CD4-positive, alpha-beta T cell treated with Interferon gamma for 1 hour (primary cell): ENCODE measurements at places on chromosomes 13 and 19.

DNA sequence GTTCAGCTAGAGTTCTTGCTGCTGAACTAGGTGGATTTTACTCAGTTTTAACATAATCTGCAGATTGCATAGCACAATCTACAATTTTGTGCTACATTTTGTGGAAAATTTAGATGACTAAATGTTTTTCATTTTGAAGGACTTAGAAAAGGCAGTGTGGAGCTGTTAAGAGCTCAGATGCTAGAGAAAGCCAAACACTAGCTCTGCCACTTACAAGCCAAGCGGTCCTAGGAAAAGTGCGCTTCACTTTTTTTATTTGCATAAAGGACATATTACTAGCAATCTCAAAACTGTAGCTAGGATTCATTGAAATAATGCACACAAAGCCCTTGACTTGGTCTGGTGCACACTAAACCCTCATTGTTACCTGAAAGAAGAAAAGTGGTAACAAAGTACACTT lies 8.1 kb upstream of the CSNK1A1L start:
- no peak for DNase-seq

GRCh38 chr19:15508035-15508710 lies at the start of gene CYP4F22:
Gene CYP4F22, plus strand, starts transcription at chr19:15508525. Its CDS starts 16,812 bp downstream, at chr19:15525337.
- DNase-seq = no peak

DNA sequence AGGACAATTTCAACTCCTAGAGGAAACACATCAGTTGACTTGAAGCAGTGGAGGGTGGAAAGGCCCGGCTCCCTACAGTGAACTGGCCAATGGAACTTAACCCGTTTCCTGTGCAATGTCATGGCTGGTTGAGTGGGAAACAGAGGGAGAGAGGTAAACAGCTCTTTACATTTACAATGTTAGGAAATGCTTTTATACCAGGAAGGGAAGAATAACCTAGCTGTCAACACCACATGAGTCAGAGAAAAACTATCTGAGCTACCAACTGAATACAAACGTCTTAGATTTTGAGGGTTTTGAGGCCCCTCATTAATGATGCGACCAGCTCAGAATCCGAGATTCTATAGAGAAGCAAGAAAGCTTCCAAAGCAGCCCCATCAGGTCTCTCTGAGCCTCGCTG lies 36.7 kb downstream of the CARD8 start:
- DNase-seq = no peak

GRCh38 chr13:80299046-80299445 lies 41.9 kb downstream of the SPRY2 start:
- DNase-seq = no peak

- DNase-seq = no peak
These were observed 14.1 kb upstream of the MYH14 start for GRCh38 chr19:50189331-50189730.

- DNase-seq = no peak
These were observed 80.5 kb downstream of the GPC6 start for GRCh38 chr13:93307136-93307535.

GRCh38 chr19:42272535-42272897 lies 3.5 kb downstream of the CIC start:
- no peak for DNase-seq
